ENCODE measurements at places on chromosomes 1 and 21. TPM values are rescaled to one million over a fixed set of nuclear protein-coding genes. Genes with fewer than 3 reads are reported as not detected.

GRCh38 chr1:36135796-36136195, 10.8 kb upstream of the COL8A2 start:
- no peak for DNase-seq

GRCh38 chr1:174766727-174767126, 233.0 kb upstream of the CACYBP start:
- DNase-seq: no peak

Gene C8A
- total RNA-seq: not detected

Gene KRTAP13-2
- not detected for total RNA-seq

Gene TSPAN1
- 0.81 TPM for total RNA-seq
